ENCODE measurements at places on chromosomes 5 and 9.
A peak's percentile ranks its signal among the peaks of the same experiment; 100 is the strongest.

DNA sequence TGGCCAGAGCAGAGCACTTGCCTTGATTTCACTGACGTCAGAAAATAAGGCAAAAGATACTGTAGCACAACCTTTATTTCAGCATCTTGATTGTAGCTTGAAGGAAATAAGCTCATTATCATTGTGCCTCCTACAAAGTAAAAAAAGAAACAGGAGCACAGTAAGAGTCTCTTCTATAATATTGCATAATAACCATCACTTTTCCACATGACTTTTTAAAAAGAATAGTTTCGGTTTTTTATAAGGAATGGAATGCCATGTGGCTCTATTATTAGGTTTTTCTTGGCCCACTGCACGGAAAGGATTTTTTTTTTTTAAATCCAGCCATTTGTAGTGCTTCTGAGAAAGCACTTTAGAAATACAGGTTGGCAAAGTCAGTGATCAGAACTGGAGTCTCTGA lies 655.3 kb downstream of the LRRC70 start:
- DNase-seq = no peak

DNA sequence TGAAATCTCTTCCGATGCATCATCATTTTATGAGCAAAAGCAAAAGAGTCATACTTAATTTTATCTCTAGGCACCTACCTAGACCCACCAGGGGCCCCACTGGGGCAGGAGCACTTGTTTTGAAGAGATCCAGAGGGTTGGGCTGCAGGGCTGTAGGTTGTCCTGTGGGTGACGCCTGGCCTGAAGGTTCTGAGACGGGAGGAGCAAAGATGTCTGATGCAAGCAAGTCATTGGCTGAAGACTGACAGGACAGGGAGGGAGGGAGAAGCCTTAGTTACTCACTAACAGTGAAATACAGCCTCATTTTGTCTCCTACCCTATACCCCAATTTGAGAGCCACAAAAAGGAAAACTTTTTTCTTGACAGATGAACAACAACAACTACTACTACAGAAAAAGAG lies 17.1 kb upstream of the C9 start:
- no peak for DNase-seq

- DNase-seq = no peak
Observed at GRCh38 chr9:11872471-11872870, 820.7 kb upstream of the TYRP1 start.

- no peak for DNase-seq
Observed at GRCh38 chr5:88188458-88189132, 80.0 kb downstream of the TMEM161B start.

- DNase-seq = no peak
Observed at GRCh38 chr5:125870256-125870655, 553.0 kb upstream of the GRAMD2B start.

DNA sequence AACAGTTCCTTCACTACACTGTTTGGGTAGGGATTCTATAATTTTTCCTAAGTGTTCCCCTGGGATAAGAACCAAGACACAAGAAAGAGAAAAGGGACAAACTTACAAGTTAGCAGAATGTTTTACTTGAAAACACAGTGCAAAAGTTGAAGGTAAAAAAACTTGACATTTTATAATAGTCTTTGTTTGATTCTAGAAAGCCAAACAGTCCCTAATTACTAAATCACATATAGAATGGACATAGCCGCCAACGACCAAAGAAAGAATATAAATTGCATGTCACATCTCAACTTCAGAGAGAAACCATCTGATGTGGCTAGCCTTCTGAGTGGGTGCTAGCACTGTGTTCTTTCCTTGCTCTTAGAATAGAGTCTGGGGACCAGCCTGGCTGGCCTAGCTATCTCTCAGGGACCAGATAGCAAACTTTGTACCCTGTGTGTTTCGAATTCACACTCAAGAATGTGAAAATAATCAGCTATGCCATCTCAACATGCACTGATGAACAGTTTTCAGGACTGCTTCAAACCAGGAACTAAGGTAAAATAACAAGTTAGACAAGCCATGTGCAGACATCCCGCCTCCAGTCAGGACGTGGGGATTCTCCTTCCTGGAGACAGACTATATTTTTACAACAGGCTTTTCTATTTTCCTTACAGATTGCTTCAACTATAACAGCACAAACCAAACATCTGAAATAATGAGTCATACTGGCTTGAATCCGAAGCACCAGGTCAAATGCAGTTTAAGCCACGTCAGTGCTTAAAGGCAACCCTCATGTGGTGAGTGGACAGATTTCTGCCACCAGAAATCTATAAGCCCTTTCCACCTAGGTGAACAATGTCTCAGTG lies 53.7 kb downstream of the LHFPL2 start:
- peak; percentile 98 for DNase-seq

GRCh38 chr5:27315363-27316270 lies 277.2 kb upstream of the CDH9 start:
- DNase-seq = peak; percentile 4

Data from kidney tubule cell (primary cell).